ENCODE measurements at places on chromosomes 11 and 22.

DNA sequence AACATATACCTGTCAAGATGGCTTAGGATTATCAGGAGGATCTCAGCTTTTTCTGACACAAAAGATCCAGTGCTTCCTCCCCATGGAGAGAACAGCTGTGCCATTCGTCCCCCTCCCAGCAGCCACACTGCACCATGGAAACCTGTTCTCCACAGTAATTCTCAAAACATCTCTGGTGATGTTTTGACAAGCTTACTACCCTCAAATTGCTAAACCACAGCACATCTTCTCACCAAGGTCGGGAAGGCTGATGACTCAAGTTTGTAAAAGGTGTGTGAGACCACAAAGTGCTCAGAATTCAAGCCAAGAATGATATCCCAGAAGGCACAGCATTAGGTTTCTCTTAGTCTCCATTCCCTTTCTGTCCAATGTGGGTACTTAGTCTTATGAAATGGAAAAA, 3.9 kb upstream of the RAB38 start:
- peak; percentile 2 for DNase-seq

DNA sequence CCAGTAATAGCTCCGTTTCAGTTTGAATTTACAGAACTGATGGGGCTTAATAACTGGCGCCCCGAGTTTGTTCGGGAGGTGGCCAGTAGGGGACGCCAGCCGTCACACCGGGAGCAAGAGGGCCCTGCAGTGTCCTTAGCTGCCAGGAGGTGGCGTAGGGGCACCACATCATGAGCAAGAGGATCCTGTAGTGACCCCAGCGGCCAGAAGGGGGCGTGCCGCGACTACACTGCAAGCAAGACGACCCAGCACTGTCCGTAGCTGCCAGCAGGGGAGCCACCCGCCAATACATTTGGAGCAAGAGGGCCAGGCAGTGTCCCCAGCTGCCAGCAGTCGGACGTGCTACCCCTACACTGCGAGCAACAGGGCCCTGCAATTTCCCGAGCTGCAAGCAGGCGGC, 663.7 kb upstream of the B3GAT1 start:
- DNase-seq: peak; percentile 58

DNA sequence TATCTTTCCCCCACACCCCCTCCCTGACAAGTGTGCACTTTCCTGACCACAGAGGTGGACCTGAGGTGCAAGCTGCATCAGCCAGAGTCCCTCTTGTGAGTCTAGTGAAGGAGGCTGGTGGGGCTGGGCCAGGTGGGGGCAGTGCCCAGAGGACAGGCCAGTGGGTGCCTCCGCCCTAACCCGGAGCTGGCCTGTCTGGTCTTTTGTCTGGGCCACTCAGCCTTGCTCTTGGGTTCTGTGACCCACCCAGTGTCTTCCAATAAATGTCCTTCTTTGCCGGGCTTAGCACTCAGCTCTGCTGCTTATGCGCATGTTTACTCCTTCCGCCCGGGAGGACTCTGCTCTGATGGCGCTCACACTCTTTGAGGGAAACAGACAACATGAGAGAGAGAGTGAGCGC, 526.2 kb downstream of the TBC1D22A start:
- no peak for DNase-seq

DNA sequence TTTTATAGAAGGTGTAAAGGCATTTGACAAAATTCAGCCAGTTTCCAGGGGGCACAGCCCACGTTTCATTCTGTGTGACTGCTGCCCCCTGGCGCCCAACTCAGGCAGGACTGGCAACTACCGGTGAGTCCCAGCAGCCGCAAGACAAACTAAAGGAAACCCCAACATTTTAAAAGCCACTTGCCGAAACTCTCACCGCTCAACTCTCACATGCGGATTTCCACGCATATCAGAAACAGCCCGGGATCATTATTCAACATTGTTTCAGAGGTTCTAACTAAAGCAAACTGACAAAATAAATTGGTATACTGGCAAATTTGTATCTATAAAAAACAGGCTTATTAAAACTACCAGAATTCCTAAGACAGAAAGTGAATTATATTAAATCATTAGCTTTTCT, 48.2 kb downstream of the MORC2 start:
- DNase-seq: peak; percentile 85

GRCh38 chr11:66333896-66334604, 2.2 kb downstream of the RIN1 start:
- DNase-seq: no peak

DNA sequence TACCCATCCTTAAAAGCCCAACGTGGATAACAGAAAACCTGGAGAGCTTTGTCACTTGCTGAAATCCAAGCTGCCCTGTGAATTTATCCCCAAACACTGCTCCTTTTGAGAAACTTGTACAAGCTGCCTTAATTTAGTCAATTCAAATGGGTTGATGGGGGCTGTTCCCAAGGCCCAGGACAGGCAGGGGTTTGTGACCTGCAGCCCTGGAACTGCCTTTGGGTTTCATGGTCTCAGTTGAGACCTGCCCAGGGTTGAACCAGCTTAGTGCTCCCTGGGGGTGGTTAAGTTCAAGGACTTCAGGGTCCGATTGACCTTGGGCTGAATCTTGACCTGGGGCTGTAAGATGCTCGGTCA, 112.1 kb upstream of the OR4B1 start:
- no peak for DNase-seq

DNA sequence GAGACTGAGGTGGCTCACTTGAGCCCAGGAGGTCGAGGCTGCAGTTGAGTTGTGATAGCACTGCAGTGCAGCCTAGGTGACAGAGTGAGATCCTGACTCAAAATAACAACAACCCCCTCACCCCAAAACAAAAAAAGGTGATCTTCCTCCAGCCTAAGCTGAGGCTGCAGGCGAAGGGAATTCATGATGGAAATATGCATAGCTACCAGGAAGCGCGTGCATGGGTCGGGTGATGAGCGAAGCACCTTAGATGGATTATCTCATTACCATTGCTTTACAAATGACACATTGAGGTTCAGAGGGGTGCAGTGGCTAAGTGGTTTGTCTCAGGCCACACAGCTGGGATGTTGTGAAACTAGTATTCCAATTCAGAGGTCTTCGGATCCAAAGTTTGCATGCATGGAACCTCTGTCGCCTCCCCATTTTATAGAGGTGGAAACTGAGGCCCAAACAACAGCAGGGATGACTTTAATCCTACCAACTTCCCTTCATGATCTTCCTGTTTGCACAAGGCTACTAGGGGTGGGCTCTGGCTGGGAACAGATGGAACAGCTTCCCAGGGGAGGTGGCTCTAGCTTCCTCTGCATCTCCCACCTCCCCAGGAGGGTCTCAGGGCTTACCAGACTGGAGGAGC, 4.6 kb downstream of the SLC29A2 start:
- no peak for DNase-seq
